RPMI7951 (cell line): ENCODE measurements at places on chromosomes 6 and 20.

- DNase-seq: peak; percentile 72
These were observed 464.3 kb upstream of the BTBD3 start for GRCh38 chr20:11453430-11453829.

DNA sequence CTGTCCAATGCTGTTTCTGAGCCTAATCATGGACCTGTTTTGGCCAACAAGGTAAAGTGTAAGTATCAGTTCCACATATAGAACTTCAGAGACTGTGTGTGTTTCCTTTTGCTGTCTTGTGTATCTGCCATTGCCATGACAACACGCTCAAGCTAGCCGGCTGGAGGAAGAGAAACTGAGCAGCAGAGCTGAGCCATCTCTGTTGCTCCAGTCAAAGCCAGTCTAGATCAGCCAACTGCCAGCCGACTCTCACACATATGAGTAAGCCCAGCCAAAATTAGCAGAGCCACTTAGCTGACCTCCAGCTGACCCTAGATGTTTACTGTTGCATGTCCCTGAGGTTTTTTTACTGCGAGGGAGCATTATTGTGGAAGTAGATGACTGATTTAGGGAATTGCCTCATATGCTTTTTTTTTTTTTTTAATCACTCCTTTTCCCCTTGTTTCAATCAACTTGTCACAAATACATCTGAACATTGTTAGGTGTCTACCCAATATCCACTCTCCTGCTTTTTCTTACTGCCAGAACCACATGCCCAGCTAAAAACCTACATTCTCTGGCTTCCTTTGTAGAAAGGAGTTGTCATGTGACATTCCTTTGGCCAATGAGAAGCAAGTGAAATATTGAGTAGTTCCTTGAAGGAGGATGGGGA lies 304.3 kb upstream of the SUPT3H start:
- peak; percentile 96 for DNase-seq

- DNase-seq: no peak
These were observed 51.2 kb upstream of the LYRM2 start for GRCh38 chr6:89689732-89690131.

- DNase-seq: no peak
These were observed 20.1 kb upstream of the SERINC3 start for GRCh38 chr20:44541992-44542391.

DNA sequence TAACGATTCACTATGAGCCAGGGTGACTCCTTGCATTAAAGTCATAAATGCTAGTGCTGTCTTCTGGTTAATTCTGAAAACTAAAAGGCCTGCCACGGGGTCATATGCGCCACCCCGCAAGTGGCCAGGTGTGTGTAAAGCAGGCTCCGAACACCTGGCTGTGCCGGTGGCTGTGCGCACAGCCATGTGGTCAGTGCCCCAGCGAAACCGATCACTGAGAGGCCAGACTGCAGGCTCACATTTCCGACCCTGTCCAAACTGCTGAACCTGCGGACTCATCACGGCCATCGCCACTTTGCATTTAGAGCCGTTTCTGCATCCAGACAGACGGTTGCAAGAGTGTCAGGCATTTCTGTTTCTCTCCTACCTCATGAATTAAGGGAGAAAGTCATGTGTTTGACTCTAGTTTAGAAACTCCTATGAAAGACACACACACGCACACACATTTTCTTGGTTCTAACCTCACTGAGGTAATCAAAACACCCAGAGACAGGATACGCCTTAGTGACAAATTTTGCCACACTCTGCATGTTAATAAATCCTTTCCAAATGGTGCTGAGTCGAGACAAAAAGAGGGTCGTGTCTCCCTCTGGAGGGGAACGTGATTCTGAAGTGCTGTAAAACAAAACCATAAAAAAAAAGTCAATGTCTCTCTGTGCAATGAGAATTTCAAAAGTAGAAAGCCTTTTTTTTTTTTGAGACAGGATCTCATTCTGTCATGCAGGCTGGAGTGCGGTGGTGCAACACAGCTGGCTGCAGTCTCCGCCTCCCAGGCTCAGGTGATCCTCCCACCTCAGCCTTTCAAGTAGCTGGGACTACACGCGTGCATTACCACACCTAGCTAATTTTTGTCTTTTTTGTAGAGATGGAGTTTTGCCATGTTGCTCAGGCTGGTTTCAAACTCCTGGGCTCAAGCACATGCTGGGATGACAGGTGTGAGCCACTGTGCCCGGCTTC lies 31.0 kb upstream of the TCFL5 start:
- DNase-seq: no peak

DNA sequence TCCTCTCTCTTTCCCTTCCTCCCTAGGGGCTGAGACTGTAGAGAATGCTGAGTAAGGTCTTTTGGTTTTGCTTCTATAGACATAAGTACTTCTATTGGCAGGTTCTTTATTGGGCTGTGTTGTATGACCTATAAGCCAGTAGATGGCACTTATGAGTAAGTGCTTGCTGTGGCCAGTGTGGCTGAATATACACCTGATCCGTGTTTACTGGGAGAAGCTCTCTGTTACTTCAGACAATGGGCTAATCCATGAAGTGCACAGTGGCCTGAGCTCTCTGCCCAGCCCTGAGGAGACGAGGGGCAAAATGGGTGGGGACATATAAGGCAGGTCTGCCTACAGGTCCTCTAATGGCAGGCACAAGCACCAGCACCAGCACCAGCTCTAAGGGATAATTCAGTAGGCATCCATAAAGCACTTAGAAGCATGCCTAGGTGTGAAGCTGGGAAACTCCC lies 610.3 kb downstream of the RNF144B start:
- no peak for DNase-seq

- DNase-seq: no peak
These were observed 424.2 kb downstream of the FOXA2 start for GRCh38 chr20:22160101-22160652.

DNA sequence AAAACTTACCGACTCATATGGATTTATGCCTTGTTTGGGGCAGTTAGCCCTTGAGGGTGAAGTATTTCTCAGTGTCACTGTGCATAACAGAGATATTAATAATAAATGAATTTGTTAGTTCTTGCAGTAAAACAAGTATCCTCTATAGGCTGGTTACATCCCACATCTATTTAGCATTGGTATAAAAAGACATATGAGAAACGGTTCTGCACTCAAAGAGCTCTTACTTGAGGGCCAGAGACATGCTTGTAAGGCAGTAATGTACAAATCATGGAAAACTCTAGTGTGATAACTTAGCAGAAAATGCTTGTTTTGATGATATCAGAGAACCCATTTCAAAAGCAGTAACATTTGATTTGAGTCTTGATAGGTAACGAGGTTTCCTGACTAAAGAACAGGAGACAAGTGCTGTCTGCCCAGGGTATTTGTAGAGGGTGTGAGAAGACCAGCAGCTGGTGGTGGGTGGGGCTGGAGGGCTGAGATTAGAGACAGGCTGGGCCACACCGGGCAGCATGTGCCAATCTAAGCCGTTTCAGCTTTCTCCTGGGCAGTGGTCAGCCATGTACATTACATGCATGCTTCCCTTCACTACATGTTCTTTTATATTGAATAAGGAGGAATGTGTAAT lies 46.3 kb downstream of the TULP4 start:
- DNase-seq: no peak
